Stimulated activated CD4-positive, alpha-beta T cell treated with anti-CD3 and anti-CD28 coated beads, Interleukin-2, amount 100 ng/mL, for 24 hours (primary cell): ENCODE measurements at places on chromosomes 5 and 9.

DNA sequence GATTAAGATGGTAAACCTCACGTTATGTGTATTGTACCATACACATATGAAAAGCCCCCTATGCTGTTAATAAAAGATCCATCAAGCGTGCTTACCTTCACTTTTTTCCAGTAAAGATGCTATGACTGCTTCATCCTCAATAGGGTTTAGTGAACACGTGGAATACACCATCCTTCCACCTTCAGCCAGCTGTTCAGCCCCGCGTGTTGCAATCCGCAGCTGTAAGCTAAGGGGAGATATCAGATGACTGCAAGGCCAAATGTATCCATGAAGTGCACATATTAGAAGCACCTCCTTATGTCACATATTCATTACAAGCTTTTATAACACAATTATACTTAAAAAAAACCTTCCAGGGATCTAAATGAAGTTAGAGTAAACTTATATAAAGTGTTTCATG, 16.2 kb downstream of the NSUN2 start:
- DNase-seq = no peak

DNA sequence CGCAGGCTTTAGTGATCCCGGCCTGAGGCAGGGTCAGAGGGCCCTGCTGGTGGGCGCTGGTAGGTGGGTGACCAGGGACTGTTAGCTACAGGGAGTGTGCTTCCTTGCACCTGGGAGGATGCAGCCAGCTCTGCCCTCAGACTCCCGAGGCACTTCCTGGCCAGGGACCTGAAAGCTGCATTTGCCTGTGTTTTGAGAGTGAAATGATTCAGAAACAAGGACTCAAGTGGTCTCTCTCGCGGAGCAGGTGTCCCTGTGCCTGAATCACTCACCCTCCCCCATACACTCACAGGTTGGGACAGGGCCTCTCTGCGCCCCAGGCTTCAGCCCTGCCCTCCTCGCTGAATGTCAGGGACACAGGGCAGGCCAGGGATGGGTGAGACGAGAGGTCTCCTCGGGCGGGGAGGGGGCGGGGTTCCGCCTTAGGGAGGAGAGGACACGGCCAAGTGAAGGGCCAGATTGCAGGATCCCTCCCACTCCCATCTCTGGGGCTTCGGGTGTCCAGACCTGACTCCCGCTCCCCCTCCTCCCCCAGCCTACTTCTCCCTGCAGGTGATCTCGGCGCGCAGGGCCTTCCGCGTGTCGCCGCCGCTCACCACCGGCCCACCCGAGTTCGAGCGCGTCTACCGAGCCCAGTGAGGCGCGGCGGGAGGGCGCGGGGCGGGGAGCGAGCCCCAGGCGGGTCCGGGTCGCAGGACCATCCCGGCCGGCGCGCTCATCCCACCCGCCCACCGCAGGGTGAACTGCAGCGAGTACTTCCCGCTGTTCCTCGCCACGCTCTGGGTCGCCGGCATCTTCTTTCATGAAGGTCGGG, 1.5 kb downstream of the LTC4S start:
- DNase-seq = no peak

GRCh38 chr9:76114144-76114543, 223.7 kb downstream of the PCSK5 start:
- no peak for DNase-seq

GRCh38 chr5:52784737-52785136, 3.0 kb upstream of the ITGA1 start:
- DNase-seq = no peak

DNA sequence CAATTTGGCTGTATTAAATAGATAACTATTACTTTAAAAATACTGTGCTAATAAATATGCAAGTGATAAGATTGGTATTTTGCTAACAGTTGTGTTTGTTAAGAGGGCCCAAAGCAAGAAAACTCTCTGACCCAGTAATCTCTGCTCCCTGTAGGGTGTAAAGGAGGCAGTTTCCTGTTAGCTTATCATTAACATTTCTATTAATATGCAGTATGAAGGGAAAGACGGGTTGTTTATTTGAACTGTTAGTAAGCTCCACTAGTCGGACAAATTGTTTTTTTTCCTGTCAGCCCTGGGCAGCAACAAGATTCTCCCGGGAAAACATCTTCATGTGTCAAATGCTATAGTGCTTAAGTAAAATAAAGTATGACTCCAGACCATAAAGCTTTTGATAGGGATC, 35.6 kb downstream of the ERP44 start:
- no peak for DNase-seq

- DNase-seq = no peak
These were observed 146.4 kb downstream of the GNAQ start for GRCh38 chr9:77885104-77885672.

DNA sequence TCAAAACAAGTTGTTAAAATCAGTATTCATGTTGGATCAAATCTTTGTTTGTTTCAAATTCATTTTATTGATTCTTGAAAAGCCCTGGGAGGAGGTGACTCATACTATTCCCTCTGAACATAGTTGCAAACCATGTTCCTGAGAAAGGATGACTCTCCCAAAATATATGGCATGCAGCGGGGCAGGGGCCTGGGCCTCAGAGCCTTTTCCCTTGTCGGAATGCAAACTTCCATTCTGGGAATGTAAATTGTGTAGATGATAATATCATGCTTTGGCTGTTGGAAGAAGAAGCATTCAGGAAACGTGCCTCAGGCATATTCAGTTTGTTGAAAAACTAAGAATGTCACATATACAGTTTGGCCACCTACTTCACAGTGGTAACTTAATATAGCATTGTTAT, 242.0 kb downstream of the AUH start:
- no peak for DNase-seq

- DNase-seq = no peak
These were observed 601 bp upstream of the FAF2 start for GRCh38 chr5:176447591-176447977.

- no peak for DNase-seq
These were observed 138.7 kb upstream of the EFNA5 start for GRCh38 chr5:107809201-107810034.

GRCh38 chr5:156331181-156331580, 4.2 kb downstream of the SGCD start:
- no peak for DNase-seq

GRCh38 chr5:44372028-44372427, 17.2 kb downstream of the FGF10 start:
- no peak for DNase-seq

- DNase-seq = no peak
These were observed 106.0 kb downstream of the MVB12B start for GRCh38 chr9:126432659-126433058.

- DNase-seq = no peak
These were observed 31.7 kb downstream of the IL33 start for GRCh38 chr9:6247266-6247665.

GRCh38 chr5:134451936-134452505, 40.3 kb upstream of the CDKN2AIPNL start:
- no peak for DNase-seq

DNA sequence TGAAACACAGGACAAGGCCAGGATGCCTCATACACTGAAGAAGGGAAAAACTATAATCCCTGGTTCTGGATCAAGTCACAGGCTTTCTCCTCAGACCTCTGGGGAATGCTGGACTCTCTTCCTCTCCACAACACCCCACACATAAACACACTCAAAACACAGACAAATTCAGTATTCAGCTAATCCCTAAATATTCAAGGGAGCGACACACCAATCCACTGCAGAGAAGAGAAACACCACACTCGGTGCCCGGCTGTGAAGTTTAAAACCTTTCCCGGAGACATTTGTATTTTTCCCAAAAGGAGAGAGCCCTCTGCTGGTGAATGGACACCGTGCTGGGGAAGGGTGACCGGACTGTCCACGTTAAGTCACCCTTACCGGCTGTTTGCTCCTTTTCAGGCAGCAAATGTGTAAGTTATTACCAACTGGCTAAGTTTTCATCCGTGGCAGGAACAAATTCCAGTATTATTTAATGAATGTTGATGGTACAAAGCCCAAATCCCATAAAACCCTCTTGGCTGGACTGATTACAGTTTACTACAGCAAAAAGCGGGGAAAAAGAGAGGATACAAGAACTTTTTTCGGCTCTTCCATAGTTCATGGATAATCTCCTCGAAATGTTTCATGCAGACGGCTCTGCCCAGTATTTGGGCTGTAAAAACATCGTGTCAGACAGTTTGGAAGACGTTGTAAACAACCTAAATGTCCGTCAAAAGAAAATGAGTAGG, 130.9 kb upstream of the SLC30A5 start:
- DNase-seq = peak; percentile 18

DNA sequence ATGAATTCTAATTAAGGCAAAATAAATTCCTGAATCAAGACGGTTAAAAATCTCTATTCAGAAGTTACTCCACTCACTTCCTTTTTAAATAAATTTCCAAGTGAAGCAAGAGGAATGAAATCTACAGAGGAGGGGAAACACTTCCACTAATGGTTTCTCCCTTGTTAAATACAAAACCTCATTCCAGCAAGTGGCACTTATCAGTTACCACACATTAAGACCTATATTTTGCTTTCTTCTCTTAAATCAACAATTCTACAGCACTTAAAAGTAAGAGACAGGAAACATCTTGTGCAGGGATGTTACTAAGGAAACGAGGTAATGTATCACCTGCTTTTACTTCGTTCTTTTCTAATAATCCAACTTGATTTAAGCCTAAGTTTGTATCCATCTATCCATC, 172.6 kb downstream of the RAPGEF6 start:
- no peak for DNase-seq

DNA sequence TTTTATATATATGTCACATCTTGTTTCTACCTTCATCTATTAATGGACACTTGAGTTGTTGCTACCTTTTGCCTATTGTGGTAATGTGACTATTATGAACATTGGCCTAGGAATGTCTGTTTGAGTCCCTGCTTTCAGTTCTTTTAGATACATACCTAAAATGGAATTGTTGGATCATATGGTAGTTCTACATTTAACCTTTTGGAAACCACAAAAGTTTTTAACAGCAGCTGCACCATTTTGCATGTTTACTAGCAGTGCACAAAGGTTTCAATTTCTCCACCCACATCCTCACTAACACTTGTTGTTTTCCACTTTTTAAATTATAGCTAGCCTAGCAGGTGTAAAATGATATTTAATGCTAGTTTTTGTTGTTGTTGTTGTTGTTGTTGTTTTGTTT, 88.4 kb downstream of the GALNT10 start:
- DNase-seq = no peak

DNA sequence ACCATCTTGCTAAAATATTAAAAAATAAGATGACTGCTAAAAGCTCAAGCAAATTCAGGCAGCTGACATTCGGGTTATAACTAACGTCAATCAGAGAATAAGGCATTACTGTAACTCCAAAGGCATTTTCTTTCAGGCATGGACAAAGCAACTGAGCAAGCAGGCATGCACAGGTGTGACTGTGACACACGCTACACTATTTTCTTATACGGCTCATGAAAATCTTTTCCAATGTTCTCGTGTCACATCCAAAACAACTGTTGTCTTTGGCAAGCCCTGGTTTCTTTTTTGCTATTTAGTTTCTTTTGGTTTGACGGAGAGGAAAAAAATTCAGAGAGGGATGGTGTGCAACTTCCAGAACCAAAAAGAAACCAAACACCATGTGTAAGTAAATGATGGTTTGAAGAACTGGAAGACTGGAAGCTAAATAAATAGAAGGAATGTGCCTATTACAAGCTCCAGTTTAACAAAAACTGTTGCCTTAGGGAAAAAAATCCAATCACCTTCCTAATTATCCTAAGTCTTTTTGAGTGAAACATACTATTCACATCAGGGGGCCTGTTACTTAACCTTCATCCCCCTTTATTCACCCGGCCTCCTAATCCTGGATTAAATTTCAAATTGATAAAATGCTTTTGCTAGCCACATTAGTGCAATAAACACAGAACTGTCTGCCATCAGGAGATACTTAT, 277.6 kb downstream of the PSAT1 start:
- DNase-seq = no peak

DNA sequence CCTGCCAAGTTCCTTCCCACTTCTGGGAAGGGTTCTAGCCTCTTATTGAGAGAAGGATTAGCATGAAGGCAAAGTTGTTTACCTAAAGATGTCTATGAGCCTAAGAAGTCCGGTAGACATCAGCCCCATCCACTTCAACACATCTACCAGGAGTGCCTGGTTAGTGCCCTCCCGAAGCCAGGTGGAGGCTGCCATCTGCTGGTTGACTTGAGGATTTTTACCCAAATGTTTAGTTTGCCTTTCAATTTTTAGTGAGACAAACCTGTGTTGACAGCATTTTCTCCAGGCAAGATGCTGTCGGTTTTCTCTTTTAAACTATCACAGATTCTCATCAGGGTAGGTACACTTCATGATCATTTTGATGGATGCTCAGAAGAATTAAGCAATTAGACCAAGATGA, 83.6 kb upstream of the TNFSF8 start:
- peak; percentile 79 for DNase-seq
